ENCODE measurements at places on chromosomes 6 and 20.
A peak's percentile ranks its signal among the peaks of the same experiment; 100 is the strongest.

GRCh38 chr6:84329516-84329915 lies 102.1 kb upstream of the CEP162 start:
- DNase-seq: no peak

GRCh38 chr20:58584051-58584824 lies 66.8 kb upstream of the STX16 start:
- DNase-seq: no peak

- no peak for DNase-seq
Measured at GRCh38 chr20:38685853-38686473, 38.3 kb upstream of the SLC32A1 start.

DNA sequence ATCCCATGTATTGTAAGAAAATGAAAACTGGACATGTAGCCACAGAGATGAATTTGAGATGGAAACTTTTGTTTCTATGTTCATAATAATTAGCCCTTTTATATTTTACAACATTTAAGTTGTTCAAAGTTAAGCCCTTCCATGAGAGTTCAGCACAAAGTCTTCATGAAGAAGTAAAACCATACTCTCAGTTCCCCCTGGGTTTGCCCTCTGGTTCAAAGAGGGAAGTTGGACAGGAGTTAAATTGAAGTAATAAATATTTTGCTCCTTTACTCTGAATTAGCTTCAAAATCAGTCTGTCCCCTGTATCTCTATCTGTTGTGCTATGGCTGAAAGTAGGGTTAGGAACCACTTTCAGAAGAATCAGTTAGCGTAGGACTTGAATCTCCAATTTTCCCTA lies 31.1 kb downstream of the PHACTR2 start:
- no peak for DNase-seq

DNA sequence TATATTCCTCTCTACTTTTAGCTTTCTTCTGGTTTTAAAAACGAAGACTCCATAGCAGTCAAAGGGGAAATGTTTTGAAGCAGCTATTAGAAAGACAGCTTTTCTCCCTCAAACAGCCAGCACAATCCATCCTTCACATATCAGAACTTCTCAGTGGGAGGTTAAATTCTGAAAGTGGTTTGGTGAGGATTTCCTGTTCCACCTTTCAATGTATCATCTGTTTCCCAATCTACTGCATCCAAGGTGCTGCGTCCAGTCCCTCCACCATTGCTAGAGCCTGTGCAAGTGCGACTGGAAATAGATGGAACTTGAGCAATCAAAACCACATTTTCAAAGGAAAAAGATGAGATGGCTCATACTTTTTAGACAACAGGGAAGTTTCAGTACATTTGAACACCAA lies 508.3 kb upstream of the ARID1B start:
- no peak for DNase-seq

DNA sequence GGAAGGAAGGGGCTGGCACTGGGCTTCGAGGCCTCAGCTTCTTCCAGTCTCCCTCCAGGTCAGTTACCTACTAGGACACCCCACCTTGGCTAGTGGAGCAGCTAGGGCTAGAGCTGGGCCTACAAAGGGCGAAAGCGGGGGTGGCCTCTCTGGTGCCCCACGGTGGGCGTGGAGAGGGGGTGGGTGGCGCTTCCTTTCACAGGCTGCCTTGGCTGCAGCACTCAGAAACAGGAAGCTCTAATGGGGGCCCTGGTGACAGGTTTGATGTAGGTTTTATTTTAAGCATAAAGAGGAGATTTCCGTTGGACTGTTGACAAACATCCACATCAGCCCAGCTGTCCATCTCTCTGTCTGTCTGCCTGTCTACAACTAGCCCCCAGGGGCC lies 13.4 kb downstream of the FAM110A start:
- no peak for DNase-seq

GRCh38 chr6:73200735-73201134 lies 24.6 kb downstream of the KHDC1L start:
- no peak for DNase-seq

DNA sequence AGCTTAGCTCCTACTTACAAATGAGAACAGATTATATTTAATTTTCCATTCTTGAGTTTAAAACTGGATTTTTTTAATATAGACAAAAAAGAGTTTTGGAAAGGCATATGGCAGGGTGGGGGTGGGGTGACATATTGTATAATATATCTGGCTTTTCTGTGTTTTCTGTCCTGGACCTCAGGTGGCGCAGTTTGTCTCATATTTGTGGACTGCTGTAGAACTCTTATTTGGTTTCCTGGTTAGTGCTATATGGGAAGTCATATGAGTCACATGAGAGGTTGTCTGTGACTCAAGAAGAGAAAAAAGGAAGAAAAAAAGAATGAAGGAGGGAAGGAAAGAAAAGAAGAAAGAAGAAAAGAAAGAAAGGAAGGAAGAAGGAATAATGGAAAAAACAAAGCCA lies 131.8 kb downstream of the CLVS2 start:
- DNase-seq: no peak

DNA sequence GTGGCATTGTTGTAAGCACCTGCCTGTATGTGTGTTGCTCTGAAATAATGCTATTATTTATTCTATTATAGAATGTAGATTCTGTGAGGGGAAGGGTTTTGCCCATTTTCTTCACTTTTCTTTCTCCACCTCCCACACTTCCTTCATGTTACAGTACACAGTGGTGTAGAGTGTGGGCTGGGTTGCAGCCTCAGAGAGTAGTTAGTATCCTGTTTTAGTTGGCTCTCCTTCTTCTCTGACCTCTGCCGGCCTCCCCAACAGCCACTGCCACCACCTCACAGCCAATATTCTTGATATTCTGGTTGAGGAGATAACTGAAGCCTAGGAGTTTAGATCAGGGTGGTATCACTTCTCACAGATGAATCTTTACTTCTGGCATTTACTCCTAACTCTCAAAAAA lies 143.4 kb downstream of the BCKDHB start:
- DNase-seq: no peak

GRCh38 chr6:148239801-148240460 lies 102.7 kb upstream of the SASH1 start:
- no peak for DNase-seq

GRCh38 chr6:134657751-134658527 lies 292.0 kb downstream of the ALDH8A1 start:
- DNase-seq: no peak

DNA sequence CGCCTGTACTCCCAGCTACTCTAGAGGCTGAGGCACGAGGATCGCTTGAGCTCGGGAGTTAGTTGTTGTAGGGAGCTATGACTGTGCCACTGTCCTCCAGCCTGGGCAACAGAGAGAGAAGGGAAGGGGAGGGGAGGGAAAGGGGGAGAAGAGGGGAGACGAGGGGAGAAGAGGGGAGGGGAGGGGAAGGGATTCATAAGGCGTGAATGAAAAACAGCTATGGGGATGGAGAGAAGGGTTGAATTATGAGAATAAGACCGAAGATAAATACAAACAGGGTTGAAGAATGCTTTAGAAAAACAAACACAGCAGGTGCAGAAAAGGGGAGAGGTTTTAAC lies 106.0 kb downstream of the TRIM27 start:
- no peak for DNase-seq

- DNase-seq: no peak
Measured at GRCh38 chr6:111980971-111981840, 72.7 kb upstream of the CCN6 start.

GRCh38 chr20:49372095-49372734 lies 94.4 kb upstream of the ZNFX1 start:
- DNase-seq: no peak

GRCh38 chr6:35228481-35228880 lies 14.7 kb downstream of the SCUBE3 start:
- DNase-seq: peak; percentile 63

- no peak for DNase-seq
Measured at GRCh38 chr6:104679971-104680370, 179.7 kb downstream of the HACE1 start.

- no peak for DNase-seq
Measured at GRCh38 chr6:151034825-151035781, 169.6 kb downstream of the MTHFD1L start.

DNA sequence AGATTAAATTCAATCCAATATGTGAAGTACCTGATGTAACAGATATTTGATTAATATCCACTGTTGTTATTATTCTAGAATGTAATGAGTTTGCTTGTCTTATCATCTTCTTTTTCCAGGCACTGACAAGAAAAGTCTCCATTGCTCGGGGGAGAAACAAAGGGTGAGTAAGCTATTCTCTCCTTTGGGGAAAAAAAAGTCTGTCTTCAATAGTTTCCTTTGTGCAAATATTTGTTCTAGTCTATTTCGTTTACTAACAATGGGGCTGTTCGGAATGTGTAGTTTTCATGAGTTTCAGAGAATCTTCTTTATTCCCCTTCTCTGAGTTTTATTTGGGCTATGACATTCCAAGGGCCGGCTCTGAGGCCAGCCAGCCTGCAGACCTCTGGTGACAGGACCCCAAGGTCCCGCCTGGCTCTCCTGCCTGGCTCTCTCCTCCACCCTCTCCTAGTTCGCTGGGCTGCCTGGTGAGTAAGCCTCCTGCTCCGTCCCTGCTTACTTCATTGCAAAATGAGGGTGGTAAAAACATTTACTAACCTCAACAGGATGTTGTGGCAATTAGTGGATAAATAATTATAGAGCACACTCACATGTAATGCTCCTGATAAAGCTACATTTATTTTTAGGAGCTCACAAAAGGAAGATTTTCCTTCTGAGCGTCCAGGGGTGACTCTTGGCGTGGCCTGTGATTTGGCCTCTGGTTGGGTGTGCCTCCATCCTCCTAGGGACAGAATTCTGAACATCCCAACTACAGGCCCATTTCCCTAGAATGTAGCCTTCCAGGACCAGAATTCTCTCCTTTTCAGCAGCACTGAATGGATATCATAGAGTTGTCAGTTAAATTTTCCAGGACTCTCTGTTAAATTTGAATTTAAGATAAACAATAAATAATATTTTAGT lies 43.1 kb upstream of the SNX9 start:
- DNase-seq: no peak

DNA sequence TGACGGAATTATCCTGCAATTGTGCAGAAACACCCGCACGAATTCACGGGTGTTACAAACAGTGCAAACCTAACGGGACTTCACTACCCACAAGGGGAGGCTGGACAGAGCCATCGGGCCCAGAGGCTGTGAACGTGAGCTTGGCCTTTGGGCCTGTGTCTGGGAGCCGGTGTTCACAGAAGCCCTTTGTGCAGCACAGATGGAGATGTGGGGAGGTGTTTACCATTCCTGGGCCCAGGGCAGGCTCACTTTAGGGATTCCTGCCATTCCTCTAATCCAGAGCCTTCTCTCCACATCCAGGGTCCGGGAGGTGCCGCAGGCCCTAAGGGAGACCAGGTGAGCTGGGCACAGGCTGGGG lies 15.0 kb downstream of the COL9A3 start:
- no peak for DNase-seq
